ENCODE measurements at places on chromosomes 2 and 18.

DNA sequence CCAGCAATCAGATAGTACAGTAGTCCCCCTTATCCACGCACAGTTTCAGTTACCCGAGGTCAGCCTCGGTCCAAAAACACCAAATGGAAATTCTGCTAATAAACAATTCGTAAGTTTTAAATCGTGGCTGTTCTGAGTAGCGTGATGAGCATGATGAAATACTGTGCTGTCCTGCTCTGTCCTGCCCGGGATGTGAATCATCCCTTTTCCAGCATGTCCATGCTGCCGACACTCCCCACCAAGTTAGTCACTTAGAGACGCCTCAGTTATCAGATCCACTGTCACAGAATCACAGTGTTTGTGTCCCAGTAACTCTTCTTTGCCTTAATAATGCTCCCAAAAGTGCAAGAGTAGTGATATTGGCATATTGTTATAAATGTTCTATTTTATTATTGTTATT lies 62.1 kb downstream of the MEX3C start:
- no peak for DNase-seq

DNA sequence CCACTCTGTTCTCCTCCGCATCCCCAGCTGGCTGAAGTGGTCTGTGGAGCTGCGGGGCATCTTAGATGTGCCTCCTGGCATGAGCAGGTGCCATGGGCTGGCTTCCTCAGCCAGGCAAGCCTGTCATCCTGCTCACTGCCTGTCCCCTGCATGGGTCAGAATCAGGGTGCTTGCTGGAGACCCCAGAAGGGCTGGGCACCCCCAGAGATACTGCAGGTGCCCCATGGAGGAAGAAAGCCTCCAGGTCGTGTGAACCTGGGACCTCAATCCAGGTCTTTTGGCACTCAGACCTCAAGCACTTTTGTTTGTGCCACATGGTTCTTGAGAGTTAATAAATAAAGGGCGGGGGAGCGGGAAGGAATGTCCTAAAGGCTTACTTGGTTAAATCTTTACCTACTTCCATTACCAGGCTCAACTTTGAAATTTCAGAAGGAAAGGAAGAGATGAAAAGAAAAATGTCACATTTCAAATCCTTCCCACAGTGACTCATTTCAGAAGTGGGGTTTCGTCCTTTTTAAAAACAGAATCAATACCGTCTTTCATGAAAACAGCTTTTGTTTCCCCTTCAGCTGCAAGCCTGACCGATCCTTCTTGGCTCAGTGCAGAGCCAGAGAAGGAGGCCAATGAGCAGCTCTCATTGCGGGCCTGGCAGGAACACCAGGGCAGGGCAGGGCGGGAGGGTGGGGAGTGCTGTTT lies 69.9 kb downstream of the RHOB start:
- no peak for DNase-seq

- DNase-seq: no peak
Measured at GRCh38 chr18:22703883-22704585, 229.1 kb upstream of the RBBP8 start.

GRCh38 chr2:198774576-198774975 lies 683.2 kb downstream of the SATB2 start:
- DNase-seq: no peak

- no peak for DNase-seq
Measured at GRCh38 chr2:135851858-135852257, 14.9 kb upstream of the LCT start.
